Ecto neural progenitor cell (in vitro differentiated cells): ENCODE measurements at places on chromosomes 16 and 17.

DNA sequence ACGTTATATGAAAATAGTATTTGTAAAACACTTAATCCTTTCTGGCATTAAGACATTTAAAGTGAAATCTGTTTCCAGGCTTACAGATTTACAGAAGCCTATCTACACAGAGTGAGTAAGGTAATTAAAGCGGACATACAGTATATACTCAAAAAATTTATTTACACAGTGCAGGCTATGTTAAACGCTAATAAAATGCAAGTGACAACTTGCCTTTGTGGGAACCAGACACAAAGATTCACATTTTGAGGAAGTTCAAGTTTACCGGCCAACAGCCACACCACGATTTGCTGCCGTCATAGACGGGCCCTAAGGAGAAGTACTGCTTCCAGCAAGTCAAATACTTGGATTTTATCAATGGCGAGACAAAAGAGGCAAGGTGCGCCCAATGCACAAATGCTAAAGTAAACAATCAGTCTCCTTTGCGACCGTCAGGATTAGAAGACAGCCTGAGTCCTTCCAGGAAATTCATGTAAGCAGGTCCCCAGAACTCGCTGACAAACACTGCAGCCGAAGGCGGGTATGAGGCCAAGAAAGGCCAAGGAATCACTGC lies 801 bp downstream of the VPS35 start:
- DNase-seq: no peak

GRCh38 chr17:56659622-56660021 lies 66.1 kb downstream of the NOG start:
- DNase-seq: no peak

GRCh38 chr17:38851434-38851833 lies 2.1 kb downstream of the RPL23 start:
- DNase-seq: no peak

DNA sequence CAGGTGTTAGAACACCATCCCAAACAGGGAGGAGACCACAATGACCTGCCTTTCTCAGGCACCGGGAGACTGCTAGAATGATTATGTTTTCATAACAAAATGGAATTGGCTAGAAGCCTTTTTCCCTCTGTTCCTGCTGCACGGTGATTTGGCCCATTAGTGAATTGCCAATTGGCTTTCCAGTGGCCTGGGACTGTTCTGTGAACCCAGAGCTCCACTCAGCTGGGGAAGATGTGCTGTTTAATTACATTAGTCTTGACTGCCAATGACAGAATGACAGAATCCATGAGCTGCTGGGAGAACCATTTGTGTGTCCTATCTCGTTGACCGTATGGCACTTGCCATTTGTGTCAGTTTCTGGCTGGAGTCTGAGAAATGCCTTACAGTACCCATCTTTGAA lies 242.9 kb downstream of the CDH11 start:
- no peak for DNase-seq

- DNase-seq: no peak
These were observed 149.4 kb upstream of the HS3ST3A1 start for GRCh38 chr17:13750816-13751793.

- no peak for DNase-seq
These were observed 18.5 kb upstream of the AATK start for GRCh38 chr17:81184555-81184954.

DNA sequence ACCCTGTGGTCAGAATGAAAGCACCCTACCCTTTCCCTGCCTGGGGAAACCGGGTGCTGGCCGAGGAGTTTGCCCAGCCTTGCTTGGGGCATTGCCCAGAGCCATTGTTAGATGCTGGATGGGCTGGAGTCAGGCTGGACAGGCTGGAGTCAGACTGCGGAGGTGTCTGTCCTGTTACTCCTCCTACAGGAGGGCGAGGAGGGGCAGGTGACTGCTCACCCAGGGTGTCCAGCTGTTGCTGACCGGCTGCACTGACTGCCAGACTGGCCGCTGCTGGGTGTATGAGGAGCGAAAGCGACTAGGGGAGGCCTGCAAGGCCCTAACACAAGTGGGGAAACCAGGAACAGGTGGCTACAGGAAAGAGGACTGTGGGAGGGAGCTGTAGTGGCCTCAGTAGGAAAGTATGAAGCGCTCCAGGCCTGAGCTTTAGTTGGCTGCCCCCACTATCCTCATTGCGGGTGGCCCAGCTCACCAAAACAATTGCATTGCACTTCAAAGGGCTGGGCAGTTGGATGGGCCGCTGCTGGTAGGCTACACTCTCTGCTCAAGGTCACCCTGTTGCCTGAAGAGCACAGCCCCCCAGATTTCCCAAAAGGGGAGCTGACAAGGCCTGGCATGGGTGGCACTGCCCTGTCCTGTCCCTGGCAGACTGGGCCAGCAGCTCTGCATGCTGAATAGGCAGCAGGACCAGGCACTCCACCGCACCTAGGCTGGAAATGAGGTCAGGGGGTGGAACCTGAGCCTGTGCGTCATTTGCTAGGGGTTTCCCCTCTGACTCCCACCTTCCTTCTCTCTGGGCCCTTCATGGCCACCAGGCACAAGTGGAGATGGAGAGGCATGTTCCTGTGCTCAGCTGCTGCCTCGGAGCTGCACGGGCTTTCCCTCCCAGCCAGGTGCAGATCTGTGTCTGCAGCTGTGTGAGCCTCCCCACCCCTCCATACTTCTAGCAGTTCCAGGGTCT lies 18.4 kb downstream of the LDHD start:
- no peak for DNase-seq

- no peak for DNase-seq
These were observed 20.6 kb downstream of the CSNK2A2 start for GRCh38 chr16:58177353-58177710.

GRCh38 chr17:48393283-48393682 lies 36.7 kb downstream of the SKAP1 start:
- DNase-seq: no peak

GRCh38 chr16:17289674-17290635 lies 180.8 kb downstream of the XYLT1 start:
- DNase-seq: no peak

DNA sequence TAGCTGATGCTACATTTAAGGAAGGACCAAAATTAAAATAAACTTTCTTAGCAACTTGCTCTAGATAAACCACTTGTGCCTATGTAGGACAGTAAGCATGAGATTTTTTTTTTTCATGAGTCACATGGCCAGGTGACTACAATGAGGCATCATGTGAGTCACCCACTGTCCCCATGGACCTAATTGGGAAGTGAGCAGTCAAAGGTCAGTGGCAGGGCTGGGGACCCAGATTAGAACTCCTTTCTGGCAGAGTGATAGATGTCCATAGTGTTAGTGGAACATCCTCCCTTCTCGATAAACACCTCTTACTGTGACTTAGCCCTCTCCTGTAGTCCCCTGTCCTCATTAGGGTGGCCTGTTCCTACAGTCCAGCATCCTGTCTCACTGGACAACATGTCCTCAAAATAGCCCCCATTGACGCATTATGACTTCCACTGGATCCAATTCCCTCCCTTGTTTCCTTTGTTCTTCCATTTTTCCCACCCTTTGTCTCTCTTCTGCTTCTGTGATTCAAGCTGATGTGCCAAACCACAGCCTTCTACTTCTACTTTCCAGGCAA lies 12.4 kb downstream of the ITGB3 start:
- no peak for DNase-seq

- no peak for DNase-seq
These were observed 43.4 kb downstream of the TNFRSF13B start for GRCh38 chr17:16928406-16929034.

DNA sequence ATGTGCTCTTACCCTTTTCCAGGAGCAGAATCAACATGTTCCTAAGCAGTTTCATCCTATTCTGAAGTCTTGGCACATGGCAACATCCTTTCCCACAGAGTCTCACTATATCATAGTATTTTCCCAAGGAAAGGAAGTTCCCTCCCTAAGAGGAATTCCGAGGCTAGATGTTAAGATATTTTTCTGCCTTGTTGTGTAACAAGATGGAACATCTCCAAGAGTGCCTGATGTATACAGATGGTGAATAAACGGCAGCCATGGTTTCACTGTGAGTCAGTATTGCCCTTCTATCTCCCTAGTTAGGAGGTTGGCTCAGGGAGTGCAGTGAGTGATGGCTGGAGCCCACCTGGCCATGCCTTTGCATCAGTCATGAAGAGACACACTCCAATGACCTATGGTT lies 48.2 kb downstream of the SPACA3 start:
- no peak for DNase-seq

- no peak for DNase-seq
These were observed 1.3 kb downstream of the SPN start for GRCh38 chr16:29664091-29664921.

- DNase-seq: no peak
These were observed 32.4 kb upstream of the MYH10 start for GRCh38 chr17:8662973-8663372.

GRCh38 chr17:28385037-28385400 lies 13.5 kb downstream of the SARM1 start:
- no peak for DNase-seq

DNA sequence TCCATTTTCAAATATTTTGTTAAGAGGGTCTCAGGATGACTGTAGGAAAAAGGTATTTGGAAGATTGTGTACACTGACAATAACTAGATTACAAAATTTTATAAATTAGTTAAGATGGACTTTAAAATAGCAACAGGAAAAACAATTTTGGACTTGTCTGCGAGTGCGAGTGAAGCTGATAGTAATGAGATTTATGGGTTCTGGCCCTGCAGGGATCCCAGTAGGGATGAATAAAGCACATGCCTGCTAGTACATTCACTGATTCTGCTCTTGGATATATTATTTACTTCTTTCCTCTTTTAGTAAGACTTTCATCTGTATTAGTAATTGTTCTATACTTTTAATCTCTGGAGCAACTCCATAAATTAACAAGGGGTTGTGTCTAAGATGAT lies 28.2 kb downstream of the PRKCA start:
- DNase-seq: no peak

- no peak for DNase-seq
These were observed 29.5 kb downstream of the NSMCE1 start for GRCh38 chr16:27239026-27239425.

- DNase-seq: no peak
These were observed 49.9 kb downstream of the RBFOX1 start for GRCh38 chr16:7382521-7382920.

GRCh38 chr17:80853076-80853475 lies 138.6 kb upstream of the CHMP6 start:
- DNase-seq: peak; percentile 46

DNA sequence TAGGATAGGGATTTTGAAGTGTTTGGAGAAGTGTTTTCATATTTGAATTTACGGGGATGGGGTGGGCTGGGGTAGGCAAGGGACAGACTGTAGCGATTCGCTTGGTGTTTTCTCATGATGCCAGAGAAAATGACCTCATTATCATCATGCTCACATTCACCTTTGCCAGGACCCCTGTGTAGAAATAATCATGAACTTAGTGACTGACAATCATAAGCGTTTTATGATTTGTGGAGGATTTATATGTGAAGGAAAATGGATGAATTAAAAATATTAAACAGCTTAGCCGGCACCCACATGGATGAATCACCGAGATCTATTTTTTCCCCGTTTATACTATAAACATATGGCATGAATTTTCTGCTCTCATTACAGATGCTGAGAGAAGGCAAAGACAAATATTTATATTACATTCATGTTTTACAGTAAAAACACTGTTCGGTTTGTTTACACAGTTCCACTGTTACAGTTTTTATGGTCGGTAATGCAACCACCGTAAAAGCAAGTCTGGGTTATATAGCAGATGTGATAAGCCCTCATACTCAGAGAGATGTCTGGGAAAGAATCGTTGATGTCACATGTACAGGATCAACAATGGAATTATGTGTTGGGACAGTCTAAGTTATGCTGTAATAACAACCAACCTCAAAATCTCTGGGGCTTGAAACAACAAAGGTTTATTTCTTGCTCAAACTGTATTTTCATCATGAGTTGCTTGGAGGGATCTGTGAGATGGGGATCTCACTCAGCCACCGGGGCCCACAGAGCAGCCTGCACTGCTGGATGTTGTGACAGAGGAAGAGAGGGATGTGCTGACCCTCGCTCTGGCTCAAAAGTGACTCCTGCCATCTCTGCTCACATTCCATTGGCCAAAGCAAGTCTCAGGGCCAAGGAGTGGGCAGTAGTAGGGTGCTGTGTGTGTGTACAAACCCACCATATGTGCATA lies 85.1 kb downstream of the WWOX start:
- DNase-seq: no peak

DNA sequence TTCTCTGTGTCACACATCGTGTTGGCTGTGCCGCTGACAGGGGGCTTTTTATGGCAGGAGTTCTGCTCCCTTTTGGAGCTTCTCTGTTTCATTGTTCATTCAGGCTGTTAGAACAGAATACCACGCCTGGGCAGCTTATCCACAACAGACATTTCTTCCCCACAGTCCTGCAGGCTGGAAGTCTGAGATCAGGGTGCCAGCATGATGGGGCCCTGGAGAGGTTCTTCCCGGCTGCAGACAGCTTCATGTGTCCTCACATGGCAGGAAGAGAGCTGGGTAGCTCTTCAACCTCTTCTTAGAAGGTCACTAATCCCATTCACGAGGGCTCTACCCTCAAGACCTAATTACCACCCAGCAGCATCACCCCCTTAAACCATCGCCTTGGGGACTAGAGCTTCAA lies 65.1 kb downstream of the DHRS7C start:
- DNase-seq: no peak

- peak; percentile 93 for DNase-seq
These were observed 664 bp upstream of the BCL6B start for GRCh38 chr17:7021993-7022778.

DNA sequence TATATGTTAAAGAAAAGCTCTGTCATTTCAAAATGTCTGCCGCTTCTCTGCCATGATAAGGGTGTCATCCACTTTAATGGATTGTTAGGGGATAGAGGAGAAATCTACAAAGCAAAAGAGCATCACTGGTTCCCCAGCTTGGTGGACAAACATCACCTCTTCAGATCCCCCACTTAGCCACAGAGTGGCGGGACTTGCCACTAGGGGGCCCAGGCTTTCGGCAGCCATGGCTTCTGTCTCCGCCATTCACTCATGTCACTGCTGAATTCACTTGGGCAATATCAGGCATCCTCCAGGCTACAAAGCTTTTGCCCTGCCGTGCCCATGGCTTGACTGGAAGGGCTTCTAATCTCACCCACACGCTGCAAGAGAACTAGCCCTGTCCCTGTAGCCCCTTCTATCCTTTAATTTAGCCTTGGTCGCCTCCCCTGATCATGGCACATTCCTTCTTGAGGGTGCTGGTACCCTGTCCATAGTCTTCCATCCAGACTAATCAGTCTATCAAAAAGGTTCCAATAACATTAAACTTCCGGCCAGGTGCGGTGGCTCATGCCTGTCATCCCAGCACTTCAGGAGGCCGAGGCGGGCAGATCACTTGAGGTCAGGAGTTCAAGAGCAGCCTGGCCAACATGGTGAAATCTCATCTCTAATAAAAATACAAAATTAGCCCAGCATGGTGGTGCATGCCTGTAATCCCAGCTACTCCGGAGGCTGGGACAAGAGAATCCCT lies 34.7 kb downstream of the SBK1 start:
- peak; percentile 80 for DNase-seq

- DNase-seq: no peak
These were observed 43.5 kb downstream of the PKD1 start for GRCh38 chr16:2092256-2092620.

DNA sequence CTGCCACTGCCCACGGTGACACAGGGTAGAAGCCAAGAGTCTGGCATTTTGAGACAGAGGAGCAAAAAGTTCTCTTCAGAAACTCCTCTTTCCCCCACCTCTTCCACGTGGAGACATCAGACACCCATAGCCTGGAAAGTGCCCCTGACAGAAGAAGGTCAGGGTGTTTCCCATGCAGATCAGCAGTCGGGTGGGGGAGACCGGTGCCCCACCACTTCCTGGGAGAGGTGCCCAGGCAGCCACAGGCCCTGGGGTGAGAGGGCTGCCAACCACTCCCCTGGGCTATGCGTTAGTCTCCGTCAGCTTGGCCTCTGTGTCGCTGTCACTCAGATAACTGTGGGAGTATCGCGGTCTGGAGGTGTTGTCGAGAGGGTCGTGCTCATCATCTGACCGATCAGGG lies 31.5 kb downstream of the PIPOX start:
- no peak for DNase-seq
